CD4-positive, alpha-beta T cell (primary cell): ENCODE measurements at places on chromosomes 1 and 21.

DNA sequence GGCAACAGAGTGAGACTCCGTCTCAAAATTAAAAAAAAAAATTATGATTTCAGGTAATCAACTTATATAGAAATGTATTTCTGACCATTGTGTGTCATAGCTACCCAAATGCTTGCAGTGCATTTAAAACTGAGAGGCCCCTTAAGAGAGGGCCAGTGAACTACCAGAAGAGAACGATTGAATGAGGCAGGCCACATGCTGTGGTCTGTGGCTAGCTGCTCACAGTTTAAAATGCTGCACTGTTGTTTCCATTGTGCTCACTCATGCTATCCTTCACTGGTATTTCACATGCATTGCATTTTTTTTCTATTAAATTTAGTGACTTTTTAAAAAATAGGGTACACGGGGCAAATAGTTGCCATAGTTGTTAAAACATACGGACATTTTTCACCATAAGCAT, 26.0 kb downstream of the CHML start:
- DNase-seq: no peak

GRCh38 chr1:31723828-31724359, 20.1 kb upstream of the COL16A1 start:
- DNase-seq: peak; percentile 53

GRCh38 chr1:108813326-108813725, 43.6 kb downstream of the AKNAD1 start:
- DNase-seq: no peak

DNA sequence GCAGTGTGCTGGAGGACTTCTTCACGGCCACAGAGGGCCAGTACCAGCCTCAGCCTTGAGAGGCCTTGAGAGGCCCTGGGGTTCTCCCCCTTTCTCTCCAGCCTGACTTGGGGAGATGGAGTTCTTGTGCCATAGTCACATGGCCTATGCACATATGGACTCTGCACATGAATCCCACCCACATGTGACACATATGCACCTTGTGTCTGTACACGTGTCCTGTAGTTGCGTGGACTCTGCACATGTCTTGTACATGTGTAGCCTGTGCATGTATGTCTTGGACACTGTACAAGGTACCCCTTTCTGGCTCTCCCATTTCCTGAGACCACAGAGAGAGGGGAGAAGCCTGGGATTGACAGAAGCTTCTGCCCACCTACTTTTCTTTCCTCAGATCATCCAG, 6.2 kb upstream of the HDAC1 start:
- no peak for DNase-seq

GRCh38 chr1:58718435-58718834, 18.6 kb upstream of the MYSM1 start:
- DNase-seq: peak; percentile 39

DNA sequence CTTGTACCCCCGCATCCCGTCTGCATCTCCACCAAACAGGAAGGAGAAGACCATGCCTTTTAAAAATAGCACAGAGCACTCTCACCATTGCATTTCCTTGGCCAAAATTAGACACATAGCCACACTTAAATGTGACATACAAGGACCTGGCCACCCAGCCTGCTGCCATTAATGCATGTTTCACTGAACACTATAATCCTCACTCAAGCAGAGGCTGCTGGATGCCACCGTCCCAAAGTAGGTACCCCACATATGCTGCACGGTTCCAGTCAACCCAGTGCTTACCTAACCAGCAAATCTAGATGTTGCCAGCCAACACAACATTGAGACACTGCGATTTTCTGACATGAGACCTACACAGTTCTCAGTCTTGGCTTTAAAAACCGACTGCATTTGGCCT, 107.7 kb downstream of the ADSS2 start:
- DNase-seq: no peak

- DNase-seq: no peak
These were observed 88.5 kb downstream of the GPR88 start for GRCh38 chr1:100626397-100626796.

GRCh38 chr1:116765962-116766361, 11.7 kb downstream of the CD2 start:
- no peak for DNase-seq

- no peak for DNase-seq
These were observed 752.1 kb downstream of the LTN1 start for GRCh38 chr21:28240586-28240985.

GRCh38 chr1:24255226-24255625, 63.9 kb upstream of the GRHL3 start:
- DNase-seq: no peak

DNA sequence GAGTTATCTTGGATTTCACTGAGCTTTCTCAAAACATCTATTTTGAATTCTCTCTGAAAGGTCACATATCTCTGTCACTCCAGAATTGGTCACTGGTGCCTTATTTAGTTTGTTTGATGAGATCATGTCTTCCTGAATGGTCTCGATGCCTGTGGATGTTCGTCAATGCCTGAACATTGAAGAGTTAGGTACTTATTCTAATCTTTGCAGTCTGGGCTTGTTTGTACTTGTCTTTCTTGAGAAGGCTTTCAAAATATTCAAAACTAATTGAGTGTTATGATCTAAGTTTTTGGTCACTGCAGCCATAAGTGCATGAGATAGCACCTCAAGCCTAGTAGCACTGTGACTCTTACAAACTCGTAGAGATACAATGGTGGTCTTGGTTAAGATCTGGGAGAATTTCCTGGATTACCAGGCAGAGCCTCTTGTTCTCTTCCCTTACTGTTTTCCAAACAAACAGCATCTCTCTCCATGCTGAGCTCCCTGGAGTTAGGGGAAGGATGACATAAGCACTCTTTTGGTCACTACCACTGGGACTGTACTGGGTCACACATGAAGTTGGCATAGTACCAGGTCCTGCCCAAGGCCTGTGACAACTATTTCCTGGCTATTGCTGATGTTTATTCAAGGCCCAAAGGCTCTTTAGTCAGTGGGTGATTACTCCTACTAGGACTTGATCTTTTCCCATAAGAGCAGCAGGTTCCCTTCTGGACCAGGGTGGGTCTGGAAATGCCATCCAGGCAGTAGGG, 25.6 kb downstream of the SLC22A15 start:
- no peak for DNase-seq

GRCh38 chr1:89603651-89604413, 29.1 kb upstream of the LRRC8C start:
- DNase-seq: no peak

- no peak for DNase-seq
These were observed 116.5 kb downstream of the DSCAM start for GRCh38 chr21:40730426-40730800.

DNA sequence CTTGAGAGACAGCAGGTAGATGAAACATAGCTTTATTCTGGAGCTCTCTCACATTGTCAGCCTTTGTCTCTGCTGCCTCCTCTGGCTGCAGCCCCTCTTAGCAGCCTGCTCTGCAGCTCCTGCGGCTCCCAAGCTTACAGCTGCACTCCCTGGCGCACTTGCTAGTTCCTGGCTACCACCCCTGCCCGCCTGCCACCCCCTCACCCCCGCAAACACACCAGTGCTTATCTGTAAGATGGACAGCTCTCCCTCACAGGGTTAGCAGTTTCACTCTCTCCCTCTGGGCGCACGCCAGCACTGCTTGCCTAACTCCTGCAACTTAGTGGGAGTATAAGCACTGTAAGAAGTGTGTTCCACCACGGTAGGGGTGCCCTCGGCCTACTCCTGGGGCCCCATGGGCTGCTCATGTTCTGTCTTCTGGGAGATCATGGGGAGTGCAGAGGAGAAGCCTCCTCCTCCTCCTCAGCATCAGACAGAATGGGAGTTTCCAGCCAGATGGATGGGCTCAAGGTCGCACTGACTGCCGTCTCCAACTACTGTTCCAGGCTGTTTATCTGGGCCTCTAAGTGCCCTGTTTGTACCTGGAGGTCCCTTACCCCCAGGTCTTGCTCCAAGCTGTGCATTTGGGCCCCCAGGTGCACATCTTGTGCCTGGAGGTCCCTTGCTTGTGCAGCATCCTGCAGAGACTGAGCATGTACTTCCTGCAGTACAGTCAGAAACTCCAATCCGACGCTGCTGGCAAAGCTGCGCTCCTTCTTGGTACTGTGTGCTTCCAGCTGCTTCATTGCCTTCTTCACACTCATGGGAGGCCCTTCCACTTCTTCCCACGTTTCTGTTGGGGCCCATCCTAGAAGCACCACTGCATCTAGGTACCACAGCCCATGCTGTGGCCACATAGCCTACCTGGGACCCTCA, 1388.1 kb downstream of the AMY1C start:
- no peak for DNase-seq

DNA sequence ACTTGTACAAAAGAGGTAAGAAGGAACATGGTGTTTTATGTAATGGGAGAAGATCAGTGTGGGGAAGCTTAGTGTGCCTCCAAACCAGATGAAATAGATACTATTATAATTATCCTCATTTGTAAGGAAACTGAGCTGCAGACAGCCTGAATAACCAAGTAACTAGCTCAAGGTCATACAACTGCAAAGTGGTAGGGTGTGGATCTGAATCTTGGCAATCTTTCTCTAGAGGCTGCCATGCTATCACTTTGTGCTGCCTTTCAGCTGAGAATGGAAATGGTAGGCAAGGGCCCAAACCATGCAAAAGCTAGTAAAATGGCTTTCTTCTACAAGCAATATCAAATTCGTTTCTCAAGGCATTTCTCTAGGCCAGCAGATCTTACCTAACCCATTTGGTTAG, 51.0 kb downstream of the DUSP10 start:
- no peak for DNase-seq

- DNase-seq: no peak
These were observed 76.6 kb upstream of the F3 start for GRCh38 chr1:94617957-94618739.

DNA sequence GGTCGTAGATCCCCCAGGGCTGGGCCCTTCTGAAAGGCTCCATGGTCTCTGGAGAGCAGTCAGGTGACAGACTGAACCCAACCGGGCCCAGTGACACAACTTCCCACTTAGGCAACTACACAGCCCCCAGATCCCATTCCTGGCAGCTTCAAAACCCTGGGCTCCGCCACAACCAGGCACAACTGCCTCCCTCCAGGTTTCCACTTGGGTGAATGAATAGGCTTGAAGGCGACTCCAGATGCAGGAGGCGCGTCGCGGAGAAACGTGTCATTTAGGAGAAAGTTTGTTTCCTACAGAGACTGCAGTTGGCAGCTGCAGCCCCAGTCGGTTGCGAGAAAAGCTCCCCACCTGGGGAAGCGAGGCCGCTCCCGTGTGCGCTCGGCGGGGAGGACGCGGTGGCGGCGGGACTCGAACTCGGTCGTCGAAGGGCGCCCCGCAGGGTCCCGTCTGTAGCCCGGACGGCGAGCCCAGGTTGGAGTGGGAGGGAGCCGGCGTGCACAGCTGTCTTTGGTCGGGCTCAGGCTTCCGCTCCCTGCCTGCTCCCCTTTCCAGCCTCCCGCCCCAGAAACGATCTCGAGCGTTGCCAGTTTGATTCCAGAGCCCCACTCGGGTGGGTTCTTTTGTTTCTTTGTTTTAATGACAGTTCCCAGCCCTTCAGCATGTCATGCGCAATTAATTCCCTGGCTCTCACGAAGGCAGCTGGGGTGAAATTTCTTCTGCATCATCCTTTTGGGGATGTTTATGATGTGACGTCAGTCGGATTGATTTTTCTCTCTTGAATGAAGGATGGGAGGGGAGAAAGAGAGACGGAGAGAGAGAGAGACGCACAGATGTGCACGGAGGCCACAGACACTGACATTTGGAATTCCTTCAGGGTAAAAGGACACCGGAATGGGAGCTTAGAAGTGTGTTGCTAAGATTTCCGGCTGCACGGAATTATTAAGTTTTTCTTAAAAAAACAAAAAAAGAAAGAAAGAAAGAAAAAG, 862 bp upstream of the SGIP1 start:
- no peak for DNase-seq

DNA sequence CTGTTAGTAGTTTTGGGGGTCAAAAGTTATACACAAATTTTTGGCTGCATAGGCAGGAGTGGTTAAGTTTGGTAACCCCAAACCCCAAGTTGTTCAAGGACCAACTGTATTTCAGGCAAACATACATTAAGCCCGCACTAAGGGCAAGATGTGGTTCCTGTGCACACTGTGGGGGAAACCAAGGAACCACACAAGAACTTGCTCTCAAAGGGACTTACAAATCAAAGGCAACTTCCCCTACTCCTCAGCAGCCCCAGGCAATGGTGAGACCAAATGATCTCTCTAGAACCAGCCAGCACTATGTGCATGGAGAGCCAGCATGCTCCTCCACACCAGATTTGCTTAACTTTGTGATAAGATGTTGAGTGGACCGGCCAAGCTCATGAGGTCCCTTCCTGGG, 35.3 kb downstream of the PACC1 start:
- no peak for DNase-seq

GRCh38 chr1:44832056-44832705, 10.9 kb downstream of the PTCH2 start:
- no peak for DNase-seq

- DNase-seq: no peak
These were observed 70.5 kb upstream of the APOBEC4 start for GRCh38 chr1:183723571-183723970.

DNA sequence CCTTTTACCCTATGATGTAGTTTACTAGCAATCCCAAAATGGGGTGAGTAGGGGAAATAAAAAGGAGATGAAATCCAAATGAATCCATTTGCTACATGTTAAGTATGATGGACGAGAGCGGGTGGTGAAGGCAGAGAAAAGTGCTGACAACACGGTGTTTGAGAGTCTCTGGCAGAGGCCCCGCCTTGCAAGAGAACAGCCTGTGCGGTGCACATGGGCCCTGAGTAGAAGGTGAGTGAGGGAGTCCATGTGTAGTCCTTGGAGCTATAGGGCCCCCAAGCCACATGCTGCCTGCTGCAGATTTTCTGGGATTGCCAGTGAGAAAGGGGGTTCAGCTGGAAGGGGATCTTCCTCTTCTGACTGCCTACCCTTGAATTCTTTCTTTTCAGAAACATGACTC, 177.1 kb downstream of the TNR start:
- no peak for DNase-seq

GRCh38 chr1:15850471-15851001, 3.0 kb downstream of the SPEN start:
- DNase-seq: no peak

GRCh38 chr1:242225767-242226573, 227.1 kb upstream of the MAP1LC3C start:
- DNase-seq: no peak

DNA sequence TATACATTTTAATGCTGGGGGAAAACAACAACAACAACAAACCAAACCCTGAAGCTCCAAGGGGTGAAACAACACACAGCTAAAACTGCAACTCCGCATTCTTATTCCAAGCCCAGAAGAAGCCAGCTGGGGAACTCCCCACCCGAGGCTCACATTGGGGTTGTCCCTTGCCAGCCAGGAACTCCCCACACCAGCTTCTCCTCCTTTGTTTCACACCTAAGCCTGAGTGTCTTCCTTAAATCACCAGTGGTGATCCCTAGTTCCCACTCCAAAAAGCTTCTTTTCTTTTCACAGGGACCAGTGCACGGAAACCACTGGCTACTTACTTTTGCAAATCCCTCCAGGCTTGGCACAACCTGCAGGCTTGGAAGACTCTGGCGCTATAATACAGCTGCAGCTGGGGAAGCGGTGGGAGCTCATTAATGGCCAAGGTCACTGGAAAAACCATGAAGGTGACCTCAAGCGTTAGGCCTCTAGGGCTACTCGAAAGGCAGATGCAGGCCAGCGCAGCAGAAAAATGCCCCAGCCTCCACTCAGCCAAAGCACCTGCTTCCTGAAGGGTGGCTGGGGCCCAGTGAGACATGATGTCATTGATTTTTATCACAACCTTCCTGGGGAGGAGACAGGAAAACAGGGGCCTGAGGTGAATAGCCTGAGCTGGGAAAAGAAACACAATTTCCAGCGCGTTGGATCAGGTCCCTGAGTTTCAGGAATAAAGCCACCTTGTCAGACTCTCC, 40.1 kb downstream of the TLR5 start:
- no peak for DNase-seq
